Myometrial cell (primary cell): ENCODE measurements at places on chromosomes 12 and 14. TPM values are rescaled to one million over a fixed set of nuclear protein-coding genes. Genes with fewer than 3 reads are reported as not detected.

The ARID2 gene
- total RNA-seq, result 6.6 and 8.1 TPM in 2 replicates

The VPS29 gene
- total RNA-seq, result 78.7 and 109 TPM in 2 replicates

The INSM2 gene
- total RNA-seq, result not detected in 2 replicates

The SLCO1B1 gene
- total RNA-seq, result not detected in 2 replicates
